ENCODE measurements at places on chromosomes 1 and 21. TPM values are rescaled to one million over a fixed set of nuclear protein-coding genes. Genes with fewer than 3 reads are reported as not detected.

- DNase-seq: peak; percentile 91
Measured at GRCh38 chr21:34846601-34847112, 177.9 kb downstream of the CLIC6 start.

The SPATA46 gene
- not detected for total RNA-seq

GRCh38 chr1:223551610-223552009, 113.9 kb downstream of the CAPN8 start:
- no peak for DNase-seq

DNA sequence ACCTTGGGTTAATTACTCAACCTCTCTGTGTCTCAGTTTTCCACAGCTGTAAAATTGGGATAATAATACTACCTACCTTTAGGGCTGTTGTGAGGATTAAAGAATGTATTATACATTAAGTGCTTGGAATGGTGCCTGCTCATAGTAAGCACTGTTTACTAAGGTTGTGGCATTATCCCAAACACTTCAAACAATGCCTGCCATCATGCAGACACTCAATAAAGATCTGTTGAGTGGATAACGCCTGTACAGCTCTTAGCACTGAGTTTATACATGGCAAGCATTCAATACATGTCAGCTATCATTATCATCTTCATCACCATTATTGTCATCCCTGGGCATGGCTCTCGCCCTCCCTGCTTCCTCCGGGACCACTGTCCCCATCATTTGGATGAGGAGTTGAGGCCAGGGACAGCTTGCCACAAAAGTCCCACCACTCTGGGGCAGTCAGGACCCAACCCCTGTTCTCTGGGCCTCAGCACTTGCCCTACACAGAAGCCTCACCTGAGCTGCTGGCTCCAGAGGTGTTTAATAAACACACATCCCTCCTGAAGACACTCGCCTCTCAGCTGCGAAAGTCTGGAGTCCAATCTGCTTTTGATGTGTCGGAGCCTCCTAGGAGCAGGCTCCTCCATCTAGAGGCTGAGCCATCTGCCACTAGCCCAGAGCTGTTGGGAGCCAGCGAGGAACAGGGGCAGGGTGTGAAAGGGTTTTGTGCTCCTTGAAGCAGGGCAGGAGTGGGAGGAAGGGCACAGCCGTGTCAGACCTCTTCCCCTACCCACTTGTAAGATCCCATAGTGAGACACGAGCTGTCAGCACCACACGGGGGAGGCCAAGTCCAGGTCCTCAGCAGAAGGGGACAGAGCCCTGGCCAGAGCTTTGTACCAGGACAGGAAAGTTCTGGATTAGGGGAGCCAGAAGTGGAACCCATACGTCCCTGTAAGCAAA, 80.9 kb upstream of the ZC3H12A start:
- DNase-seq: no peak

The NUDT17 gene
- total RNA-seq: 4.3 TPM

The MAP1LC3C gene
- 0.20 TPM for total RNA-seq

The ZMYM4 gene
- total RNA-seq: 23.3 TPM

GRCh38 chr1:10229903-10230302, 19.5 kb downstream of the KIF1B start:
- DNase-seq: no peak

The KANK4 gene
- total RNA-seq: 0.36 TPM

All from RPMI7951 (cell line).